ENCODE measurements at places on chromosomes 12 and 14.

- no peak for DNase-seq
Observed at GRCh38 chr14:36845356-36846012, 183.8 kb downstream of the PAX9 start.

GRCh38 chr12:120710031-120710804 lies at the start of gene UNC119B:
Gene UNC119B (plus strand): TSS chr12:120710458. CDS start chr12:120710475, 17 bp downstream.
- DNase-seq: peak; percentile 54

DNA sequence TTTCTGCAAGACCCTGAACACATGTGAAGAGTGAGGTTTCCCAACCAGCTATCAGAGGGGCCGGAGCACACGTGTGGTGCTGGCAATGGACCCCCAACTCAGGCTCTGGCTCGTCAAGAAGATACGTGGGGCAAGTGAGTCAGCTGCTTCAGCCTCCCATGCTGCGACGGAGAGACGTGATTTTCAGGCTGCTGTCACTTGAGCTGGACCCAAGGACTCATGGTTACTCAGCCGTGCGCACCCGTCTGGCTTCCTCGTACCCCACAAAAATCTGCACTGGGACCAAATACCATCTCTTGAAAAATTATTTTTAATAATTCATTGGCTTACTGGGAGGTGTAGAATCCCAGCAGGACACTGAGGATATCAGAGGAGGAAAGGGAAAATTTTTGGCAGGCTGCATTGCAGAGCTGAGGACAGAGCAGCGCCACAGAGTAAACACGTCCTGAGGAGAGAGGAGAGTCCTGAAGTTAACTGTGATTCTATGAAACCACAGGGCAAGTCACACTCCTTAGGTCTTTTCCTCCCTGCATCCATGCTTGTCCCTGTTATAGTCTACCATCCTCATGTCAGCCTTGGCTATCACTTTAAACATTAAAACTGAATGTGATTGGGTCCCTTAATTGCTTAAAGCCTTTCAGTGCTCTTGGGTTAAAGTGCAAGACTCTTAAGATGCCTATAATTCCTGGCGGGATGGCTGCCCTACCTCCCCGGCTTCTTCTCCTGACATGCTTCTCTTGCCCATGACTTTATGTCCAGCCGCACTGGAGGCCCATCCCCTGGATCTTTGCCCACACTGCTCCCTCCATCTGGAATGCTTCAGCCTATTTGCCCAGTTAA lies 95.3 kb upstream of the SLC35F4 start:
- no peak for DNase-seq

DNA sequence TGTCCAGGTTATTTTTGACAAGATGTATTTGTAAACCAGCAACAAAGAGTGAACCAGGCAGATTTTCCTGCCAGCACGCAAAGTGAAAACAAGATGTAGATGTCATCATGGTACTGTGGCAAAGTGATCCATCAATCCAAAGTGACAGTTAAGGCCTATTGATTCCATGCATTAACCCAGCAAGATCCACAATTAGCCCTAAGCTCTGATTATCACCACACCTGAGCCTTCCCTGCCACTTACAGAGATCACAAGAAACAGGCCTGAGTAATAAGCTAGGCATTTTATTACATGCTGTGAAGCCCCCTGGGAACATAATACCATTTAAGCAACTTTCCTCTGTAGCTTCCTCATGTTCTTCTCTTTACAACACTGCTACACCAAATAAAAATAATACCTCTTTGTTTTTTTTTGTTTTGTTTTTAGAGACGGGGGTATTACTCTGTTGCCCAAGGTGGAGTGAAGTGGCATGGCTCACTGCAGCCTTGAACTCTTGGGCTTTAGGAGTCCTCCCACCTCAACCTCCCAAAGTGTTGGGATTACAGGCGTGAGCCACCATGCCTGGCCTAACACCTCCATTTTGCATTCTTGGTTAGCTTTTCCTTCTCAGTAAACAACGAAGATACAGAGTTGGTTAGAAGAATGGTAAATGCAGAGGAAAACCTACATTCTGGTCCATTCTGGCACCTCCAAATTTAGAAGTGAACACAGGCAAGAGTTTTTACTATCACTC lies 85.5 kb downstream of the STON2 start:
- peak; percentile 28 for DNase-seq

- no peak for DNase-seq
Observed at GRCh38 chr14:103856105-103856504, 8.7 kb upstream of the PPP1R13B start.

Data from COR-L47 (cell line).